ENCODE measurements at places on chromosomes 6 and 20.

- DNase-seq = no peak
Observed at GRCh38 chr6:110434961-110435602, 19.7 kb upstream of the DDO start.

DNA sequence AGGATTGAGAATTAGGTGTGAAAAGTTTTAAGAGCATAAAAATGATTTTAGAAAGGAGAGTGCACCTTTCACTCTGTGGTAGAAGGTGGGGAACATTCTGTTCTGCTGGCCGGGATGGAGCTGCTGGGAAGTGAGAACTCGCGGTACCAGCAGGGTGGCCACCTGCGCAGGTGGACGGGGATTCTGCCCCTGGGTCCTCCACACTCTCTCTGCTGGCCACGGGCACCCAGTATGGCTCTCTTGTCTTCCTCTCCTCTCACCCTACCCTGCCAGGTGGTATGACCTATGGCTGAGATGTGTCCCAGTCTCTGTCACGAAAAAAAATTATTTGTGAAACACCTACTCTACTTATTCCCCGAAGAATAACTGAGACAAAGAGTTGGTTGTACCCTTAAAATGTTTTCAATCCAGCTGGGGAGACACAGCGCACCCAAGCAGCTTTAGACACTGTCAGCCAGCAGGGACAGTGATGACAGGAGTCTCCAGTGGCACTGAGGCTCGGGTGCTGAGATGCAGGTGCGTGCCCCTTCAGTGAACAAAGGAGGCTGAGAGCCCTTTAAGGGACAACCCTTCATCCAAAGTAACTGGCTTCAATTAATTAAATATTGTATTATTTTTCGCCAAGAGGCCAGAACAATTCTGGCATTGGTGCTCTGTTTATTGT is 195.4 kb downstream of the TBXT start:
- no peak for DNase-seq

DNA sequence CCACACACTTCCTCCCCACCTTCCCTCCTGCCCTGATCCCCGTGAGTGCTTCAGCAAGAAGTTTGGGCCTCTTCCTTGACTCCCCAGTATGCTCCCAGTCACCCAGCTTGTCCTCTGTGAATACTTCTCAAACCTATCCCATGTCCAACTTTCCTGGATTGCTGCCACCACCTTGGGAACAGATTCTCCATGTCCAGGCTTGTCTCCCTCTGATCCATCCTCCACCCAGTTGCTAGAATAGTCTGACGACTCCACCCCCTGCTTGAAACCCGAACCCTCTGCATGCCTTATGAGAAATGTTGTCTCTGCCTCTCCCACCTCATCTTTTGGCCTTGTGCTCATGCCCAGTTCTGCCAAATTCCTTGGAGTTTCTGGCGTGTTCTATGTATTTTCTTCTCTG is 108.0 kb downstream of the PPP1R14C start:
- no peak for DNase-seq

DNA sequence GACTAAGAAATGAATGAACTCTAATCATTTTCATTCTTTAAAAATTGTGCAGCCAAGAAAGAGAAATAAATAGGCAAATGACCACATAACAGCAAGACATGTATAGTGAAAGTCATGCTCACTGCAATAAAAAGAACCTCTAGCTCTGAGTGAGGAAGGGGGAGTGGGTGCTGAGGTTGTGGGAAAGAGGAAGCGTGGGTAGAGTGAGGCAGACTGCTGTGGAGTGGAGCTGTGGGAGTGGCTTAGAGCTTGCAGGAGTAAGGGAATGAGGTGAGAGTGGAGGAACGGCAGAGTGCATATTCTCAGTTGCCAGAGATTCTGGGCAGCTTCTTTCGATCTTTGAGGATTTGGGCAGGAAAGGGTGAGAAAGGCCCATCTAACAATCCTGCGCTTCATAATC is 10.4 kb downstream of the DEFB129 start:
- no peak for DNase-seq

DNA sequence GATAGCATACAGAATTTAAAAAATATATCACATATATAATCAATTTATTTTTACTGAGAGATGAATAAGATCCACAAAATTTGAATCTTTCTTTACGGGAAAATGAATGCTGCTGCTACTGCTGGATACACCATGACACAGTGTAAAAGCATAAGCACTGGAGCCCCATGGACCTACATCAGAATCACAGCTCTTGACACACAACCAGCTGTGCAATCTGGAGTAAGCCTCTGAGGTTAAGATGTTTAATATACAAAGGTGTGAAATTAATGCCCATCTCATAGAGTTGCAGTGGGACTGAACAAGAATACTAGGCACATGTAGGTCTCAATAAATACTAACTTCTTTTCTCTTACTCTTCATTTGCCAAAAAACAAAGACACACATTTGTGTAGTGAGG is 48.1 kb downstream of the MAN1A1 start:
- DNase-seq = no peak

DNA sequence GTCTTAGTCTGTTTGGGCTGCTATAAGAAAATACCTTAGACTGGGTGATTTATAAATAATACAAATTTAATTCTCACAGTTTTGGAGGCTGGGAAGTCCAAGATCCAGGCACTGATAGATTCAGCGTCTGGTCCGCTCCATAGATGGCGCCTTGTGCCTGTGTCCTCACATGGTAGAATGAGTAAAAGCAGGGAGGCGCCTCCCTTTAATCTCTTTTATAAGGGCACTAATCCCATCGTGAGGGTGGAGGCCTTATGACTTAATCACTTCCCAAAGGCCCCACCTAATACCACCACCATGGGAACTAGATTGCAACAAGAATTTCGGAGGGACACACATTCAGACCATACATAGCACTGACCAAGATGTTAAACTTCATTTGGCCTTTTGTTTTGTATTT is 91.2 kb upstream of the TMEM181 start:
- no peak for DNase-seq

- no peak for DNase-seq
Observed at GRCh38 chr6:105135907-105136430, 43.8 kb downstream of the POPDC3 start.

DNA sequence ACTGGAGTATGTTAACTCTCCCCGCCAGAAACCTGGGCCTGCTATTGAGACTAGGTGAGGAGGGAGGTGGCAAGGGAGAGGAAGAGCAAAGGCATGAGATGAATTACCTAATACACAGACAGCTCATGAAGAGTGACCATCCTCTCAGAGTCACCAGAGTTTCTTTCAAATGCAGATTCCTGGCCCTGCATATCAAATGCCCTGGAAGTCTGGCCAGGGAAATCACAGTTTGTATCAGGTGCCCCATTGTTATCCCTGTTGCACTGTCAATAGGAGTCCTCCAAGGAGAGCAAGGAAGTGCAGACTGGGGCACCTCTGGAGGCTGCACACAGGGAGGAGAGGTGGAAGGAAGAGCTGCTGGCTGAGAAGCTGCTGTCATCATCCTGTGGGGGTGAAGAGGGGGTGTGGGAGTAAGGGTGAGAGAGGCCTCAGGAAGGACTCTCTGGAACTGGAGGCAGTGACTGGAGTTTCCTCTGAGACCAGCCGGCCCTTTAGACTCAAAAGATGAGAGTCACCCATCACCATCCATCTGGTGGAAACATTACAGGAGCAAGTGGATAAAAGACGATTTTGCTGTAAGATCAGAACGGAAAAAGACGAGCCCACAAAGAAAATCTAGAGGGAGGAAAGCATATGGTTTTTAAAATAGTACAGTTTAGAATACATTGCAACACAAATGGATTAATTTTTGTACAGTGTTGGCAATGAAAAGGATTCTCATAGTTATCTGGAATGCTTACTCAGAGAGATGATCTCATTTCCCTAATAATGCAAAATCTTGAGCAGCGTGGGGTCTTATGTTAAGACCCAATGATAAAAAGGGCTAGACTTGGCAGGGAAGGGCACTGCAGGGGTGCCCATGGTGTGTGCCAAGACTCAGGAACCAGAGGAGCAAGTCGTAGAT is 268.1 kb downstream of the UST start:
- DNase-seq = no peak

- DNase-seq = no peak
Observed at GRCh38 chr6:39446909-39447308, 124.4 kb upstream of the KCNK16 start.

- DNase-seq = no peak
Observed at GRCh38 chr6:153553627-153554026, 422.5 kb upstream of the RGS17 start.

GRCh38 chr6:74277777-74278186 is 581.8 kb downstream of the CD109 start:
- DNase-seq = no peak

- no peak for DNase-seq
Observed at GRCh38 chr6:48567016-48567415, 456.0 kb upstream of the PTCHD4 start.
